NCI-H2227 treated with DMSO at 0.1 percent for 48 hours (cell line): ENCODE measurements at places on chromosomes 12 and 14.

- peak; percentile 44 for DNase-seq
These were observed 178.1 kb upstream of the ALG10B start for GRCh38 chr12:38138225-38139221.

DNA sequence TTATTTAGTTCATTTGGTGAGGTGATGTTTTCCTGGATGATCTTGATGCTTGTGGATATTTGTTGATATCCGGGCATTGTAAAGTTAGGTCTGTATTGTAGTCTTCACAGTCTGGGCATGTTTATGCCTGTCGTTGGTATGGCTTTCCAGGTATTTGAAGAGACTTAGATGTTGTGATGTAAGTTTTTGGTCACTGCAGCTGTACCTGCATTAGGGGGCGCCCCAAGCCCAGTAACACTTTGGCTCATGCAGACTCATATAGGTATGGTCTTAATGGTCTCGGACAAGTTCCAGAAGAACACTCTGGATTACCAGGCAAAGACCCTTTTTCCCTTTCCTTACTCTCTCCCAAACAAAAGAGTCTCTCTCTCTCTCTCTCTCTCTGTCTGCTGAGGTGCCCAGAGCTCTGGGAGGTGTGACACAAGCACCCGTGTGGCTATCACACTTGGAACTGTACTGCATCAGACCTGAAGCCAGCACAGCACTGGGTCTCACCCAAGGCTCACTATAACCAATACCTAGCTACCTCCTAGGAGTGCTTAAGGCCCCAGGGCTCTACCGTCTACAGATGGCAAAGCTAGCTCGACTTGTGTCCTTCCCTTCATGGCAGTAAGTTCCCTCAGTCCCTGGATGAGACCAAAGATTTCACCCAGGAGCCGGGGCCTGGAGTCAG, 425.8 kb upstream of the ATXN7L3B start:
- DNase-seq, result no peak

GRCh38 chr14:67221248-67221981, 19.8 kb upstream of the PALS1 start:
- DNase-seq, result no peak

- DNase-seq, result no peak
These were observed 186.4 kb downstream of the MSRB3 start for GRCh38 chr12:65464930-65465329.

DNA sequence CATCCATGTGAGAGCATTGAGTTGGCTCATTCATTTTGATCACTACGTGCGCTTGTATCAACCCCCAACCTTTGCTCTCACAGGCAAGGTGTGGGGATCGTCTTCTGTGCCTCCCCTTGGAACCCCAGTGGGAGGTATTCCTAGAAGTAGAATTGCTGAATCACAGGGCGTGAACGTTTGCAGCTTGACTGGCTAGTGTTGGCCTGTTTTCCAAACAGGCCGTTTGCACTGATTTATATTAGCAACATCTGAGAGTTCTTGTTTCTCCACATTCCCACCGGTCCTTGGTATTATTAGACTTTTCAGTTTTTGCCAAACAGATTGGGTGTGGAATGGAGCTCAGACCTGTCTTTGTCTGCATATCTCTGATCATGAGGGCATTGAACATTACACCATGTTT, 288.6 kb upstream of the PWP1 start:
- peak; percentile 42 for DNase-seq

- no peak for DNase-seq
These were observed 245.4 kb upstream of the KRR1 start for GRCh38 chr12:75756771-75757170.

DNA sequence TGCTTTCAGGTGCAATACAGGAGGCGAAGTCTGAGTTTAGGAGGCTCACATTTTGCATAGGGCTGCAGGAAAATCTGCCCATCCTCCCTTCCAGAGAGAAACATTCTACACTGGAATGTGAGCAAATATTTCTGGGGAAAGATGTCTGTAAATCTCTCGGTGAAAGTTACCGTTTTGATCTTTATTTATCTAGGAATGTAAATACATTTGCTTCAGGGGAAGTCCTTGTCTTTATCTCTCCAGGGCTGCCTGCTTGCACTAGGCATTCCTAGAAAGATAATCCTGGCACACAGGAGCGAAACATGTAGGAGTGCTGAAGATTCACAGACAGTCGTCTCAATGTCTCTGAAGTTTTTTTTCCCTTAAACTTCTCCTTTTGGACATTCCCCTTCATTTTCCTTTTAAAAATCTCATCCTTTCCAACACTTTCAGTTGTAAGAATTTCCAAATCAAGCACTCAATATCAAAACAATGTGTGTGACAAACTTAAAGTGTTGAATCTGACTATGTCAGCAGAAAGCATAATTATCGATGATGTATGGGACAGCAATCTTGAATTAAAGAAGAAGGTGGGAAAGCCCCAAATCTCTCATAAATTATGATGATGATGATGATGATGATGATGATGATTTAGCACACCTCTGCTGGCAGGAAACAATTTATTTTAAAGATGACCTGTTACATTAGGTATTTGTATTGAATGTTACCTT, 113.4 kb upstream of the RESF1 start:
- no peak for DNase-seq
